HFFc6 (cell line): ENCODE measurements at places on chromosomes 4 and X. TPM values are rescaled to one million over a fixed set of nuclear protein-coding genes. Genes with fewer than 3 reads are reported as not detected.
A peak's percentile ranks its signal among the peaks of the same experiment; 100 is the strongest.

DUX4 gene
- total RNA-seq, result not detected in 2 replicates

TCP11X2 gene
- not detected in 2 replicates for total RNA-seq

- DNase-seq, result no peak
These were observed 40.6 kb downstream of the STOX2 start for GRCh38 chr4:183945741-183946140.

DNA sequence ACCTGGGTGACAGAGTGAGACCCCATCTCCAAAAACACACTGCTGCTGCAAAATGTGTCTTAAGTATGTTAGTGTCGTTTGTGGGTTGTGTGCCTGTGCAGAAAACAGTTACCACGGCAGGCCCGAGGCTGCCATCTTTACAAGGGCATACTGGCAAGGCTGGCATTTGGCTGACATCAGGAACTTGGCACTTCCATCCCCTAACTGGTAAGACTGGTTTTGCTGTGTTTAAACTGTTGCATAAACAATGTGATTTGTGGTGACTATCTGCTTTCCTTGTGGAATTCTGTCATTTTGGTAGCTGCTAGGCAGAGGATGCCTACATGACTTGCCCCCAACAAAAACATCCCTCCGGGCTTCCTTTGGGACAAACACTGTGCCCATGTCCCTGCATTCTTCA, 12.3 kb downstream of the LRP2BP start:
- no peak for DNase-seq

GRCh38 chrX:38804432-38804681, 3.1 kb downstream of the MID1IP1 start:
- no peak for DNase-seq

DNA sequence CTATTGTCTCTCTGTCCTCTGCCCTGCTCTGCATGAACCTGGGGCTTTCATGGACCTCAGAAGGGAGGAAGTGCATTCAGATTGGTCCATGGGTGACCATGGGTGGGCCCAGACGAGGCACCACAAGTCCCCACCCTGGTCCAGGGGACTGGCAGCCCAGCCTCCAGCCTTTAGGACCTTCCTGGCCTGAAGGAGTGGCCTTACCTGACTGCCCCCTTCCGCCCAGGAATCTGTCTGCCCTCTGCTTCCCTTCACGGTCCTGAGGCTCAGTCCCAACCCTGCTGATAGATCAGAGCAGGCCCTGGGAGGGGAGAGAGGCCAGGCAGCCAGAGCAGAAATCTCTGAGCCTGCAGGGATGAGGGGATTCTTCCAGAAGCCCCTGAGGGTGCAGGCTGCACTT, 455.4 kb downstream of the PCDH18 start:
- DNase-seq, result no peak

- no peak for DNase-seq
These were observed 136.4 kb downstream of the TRIML1 start for GRCh38 chr4:188275686-188276085.

SYN1 gene
- total RNA-seq, result 0.05 to 0.22 TPM in 2 of 3 replicates, not detected in the other

GRCh38 chrX:17613979-17614588, 123.2 kb upstream of the SCML1 start:
- peak; percentile 30 for DNase-seq

- DNase-seq, result no peak
These were observed 95.7 kb upstream of the FRMPD4 start for GRCh38 chrX:12042615-12043014.

IL21 gene
- not detected in 3 replicates for total RNA-seq

SSX1 gene
- total RNA-seq, result not detected in 2 replicates

- DNase-seq, result no peak
These were observed 278.9 kb upstream of the SFRP2 start for GRCh38 chr4:154067786-154068185.

DNA sequence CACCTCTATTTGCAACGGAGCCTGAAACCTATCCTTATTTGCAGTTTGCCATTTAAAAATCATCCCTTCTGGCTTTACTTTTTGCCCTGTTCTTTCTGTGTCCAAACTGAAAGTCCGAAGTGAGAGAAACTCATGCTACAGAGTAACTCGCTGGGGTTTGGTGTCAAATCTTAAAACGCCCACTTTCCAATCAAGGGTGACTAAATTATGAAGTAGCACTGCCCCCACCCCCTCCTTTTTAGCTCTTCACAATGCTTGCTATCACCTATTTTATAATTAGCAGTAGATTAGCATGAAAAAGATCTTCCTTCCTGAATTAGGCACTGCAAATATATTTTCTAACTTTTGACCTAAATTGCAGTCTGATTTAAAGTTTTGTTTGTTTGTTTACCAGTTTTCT, 52.5 kb downstream of the VGLL1 start:
- DNase-seq, result no peak

DNA sequence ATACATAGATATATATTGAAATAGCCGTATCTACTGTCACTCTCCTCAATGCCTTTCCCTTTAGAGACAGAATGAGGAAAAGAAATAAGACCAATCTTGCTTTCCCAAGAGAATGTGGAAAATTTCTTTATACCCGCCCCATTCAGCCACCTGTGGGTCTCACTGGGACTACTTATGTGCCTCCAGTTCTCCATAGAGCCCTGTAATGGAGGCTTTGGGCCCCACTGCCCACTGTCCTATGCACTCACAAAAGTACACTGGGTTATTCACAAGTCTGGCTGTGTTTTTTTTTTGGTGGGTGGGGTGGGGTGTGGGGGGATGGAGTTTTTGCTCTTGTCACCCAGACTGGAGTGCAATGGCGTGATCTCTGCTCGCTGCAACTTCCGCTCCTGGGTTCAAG, 70.4 kb upstream of the ELOVL6 start:
- no peak for DNase-seq

GRCh38 chr4:89123451-89123851, 12.1 kb downstream of the TIGD2 start:
- DNase-seq, result no peak

GRCh38 chr4:56701644-56702043, 20.5 kb upstream of the HOPX start:
- DNase-seq, result no peak

- DNase-seq, result peak; percentile 40
These were observed 16.2 kb upstream of the ZFX start for GRCh38 chrX:24133312-24133711.

DNA sequence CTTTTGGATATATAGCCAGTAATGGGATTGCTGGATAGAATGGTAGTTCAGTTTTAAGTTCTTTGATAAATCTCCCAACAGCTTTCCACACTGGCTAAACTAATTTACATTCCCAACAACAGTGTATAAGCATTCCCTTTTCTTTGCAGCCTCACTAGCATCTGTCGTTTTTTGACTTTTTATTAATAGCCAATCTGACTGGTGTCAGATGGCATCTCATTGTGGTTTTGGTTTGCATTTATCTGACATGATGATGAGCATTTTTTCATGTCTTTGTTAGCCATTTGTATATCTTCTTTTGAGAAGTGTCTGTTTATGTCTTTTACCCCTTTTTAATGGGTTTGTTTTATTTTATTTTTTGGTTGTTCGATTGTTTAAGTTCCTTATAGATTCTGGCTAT, 13.3 kb downstream of the UBQLN2 start:
- no peak for DNase-seq

- DNase-seq, result peak; percentile 97
These were observed 70.4 kb upstream of the ANXA3 start for GRCh38 chr4:78481180-78481579.

SPARCL1 gene
- total RNA-seq, result not detected in 3 replicates

GPAT3 gene
- total RNA-seq, result 0.75 to 1.8 TPM (median 0.84 TPM) in 3 replicates

TRAM1L1 gene
- not detected in 3 replicates for total RNA-seq

LRIT3 gene
- total RNA-seq, result not detected in 3 replicates

DNA sequence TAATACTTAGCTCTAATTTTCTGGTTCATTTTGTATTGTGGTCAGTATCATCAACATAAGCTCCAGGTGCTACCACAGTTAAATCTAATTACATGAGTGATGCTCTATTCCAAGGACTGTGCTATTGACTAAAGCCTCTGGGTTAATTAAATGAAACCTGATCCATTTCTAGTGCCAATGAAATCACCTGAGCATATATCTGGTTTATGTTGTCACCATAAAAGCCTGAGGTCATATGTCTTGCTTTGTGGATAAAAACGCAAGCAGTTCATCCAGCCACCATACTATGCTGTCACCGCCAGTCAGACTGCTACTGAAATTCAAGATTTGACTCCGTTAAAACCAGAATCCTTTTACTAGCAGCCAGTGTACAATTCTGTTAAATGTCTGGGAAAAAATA, 64.2 kb upstream of the ZNF518B start:
- no peak for DNase-seq

- no peak for DNase-seq
These were observed 46.4 kb downstream of the SLC9A6 start for GRCh38 chrX:136031626-136032025.

AFP gene
- 1.1 to 2.8 TPM (median 1.9 TPM) in 3 replicates for total RNA-seq

GRCh38 chr4:145176641-145177432, 3.6 kb downstream of the OTUD4 start:
- no peak for DNase-seq

DNA sequence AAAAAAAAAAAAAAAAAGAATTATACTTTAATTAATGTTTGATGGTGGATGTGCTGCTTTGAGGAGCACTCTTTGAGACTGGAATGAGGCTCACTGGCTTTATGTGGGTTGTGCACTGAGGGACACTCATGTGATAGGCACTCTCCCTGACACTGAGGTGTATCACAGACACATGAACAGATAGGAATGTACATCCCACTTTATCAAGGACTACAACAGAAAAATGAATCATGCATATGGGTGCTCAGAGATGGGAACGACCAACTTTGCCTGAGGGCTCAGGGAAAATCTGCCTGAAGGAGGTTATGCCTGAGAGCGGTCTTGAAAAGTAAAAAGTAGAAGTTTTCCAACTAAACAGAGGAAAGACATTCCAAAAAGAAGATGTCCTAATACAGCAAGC, 97.7 kb upstream of the RBPJ start:
- DNase-seq, result peak; percentile 92

GRCh38 chr4:187668526-187669082, 327.0 kb upstream of the ZFP42 start:
- DNase-seq, result peak; percentile 53

ARMCX5 gene
- 8.6 to 9.8 TPM (median 9.7 TPM) in 3 replicates for total RNA-seq

MAGEC3 gene
- total RNA-seq, result not detected in 3 replicates

SPANXA1 gene
- total RNA-seq, result 0.39 to 129 TPM (median 0.76 TPM) in 3 replicates

- no peak for DNase-seq
These were observed 868 bp upstream of the GNL3L start for GRCh38 chrX:54529151-54529550.

- no peak for DNase-seq
These were observed 12.9 kb downstream of the TFE3 start for GRCh38 chrX:49030283-49030682.

DNA sequence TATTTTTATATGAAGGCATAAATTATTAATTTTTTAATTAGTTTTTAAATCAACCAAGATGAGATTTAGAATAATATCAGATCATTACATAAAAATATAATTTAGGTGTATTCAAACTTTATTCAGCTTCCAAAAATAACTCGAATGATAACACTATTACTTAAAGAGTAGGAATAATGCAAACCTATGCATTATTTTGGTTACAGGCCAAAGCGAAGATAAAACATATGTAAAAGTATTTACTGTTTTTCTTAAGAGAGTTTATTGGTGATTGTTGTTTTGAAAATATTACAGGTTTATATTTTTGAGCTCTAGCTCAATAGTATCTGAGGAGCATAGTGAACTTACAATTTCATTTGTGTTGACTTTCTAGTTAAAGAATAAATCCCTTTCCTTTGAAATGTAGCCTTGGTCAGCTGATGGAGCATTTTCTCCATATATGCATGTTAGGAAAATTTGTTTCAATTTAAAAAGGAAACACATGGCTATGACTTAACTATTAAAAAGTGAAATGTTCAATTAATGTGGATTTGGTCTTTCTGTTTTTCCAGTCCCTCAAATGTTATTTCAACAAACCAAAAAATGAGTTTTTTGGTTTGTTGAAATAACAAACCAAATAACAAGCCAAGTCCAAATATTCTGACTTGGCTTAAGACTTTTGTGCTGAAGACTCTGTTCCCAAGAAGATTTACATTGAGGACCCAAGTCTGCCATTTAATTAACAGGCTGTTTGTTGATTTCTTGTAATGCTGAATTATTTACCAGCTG, 346.9 kb downstream of the ARHGAP24 start:
- no peak for DNase-seq

DNA sequence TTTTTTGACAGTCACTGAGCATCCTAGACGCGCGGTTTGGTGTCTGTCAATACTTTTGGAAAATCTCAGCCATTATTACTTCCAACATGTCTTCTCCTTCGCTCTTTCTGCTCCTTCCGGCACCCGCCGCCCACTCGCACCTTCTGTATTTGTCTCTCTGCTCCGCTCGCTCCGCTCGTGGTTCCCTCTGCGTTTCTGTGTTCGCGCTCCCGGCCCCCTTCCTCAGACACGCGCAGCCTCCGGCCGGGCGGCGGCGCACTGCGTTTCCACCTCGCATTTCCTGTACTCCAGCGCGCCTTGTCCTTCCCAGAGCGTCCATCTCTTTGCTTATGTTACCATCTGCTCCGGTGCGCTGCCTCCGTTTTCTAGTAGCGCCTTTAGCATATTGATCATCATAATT, 21.1 kb downstream of the PDE6B start:
- no peak for DNase-seq

GRCh38 chr4:158821228-158821971, 52.6 kb downstream of the FNIP2 start:
- peak; percentile 67 for DNase-seq
